ENCODE measurements at places on chromosomes 3 and 15.

DNA sequence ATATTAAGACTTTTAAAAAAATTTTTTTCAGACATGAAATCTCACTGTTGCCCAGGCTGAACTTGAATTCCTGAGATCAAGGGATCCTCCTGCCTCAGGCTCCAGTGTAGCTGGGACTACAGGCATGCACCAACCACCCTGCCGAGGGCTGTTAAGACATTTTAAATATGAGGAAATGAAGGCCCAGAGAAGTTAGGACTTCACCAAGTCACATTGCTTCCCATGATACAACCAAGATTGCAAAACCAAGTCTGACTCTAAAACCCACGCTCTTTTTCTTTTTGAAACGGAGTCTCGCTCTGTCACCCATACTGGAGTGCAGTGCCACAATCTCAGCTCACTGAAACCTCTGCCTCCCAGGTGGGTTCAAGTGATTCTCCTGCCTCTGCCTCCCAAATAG lies 28.0 kb downstream of the PTPN9 start:
- no peak for DNase-seq

GRCh38 chr3:170679190-170679589 lies 93.3 kb upstream of the SLC7A14 start:
- no peak for DNase-seq

DNA sequence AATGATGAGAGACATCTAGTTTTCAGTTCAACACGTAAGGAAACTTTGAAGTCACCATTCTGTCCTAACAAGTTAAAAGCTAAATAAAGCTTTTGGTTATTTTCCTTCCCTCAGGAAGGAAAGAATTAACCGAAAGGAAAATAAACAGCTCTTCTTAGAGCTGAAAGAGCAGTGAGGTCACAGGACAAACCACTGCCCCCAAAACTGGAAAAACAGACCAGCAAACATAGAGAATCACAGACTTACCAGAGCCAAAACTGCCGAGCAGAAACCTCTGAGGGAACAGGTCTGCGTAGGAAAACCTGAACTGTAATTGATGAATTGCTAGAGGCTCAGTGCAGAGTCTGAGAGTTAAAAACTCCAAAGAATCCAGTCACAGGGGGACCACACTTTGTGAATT lies 14.7 kb downstream of the USP50 start:
- no peak for DNase-seq

GRCh38 chr3:137692803-137693431 lies 71.2 kb upstream of the SOX14 start:
- DNase-seq: no peak

GRCh38 chr3:103052236-103052830 lies 617.5 kb downstream of the ZPLD1 start:
- DNase-seq: no peak

GRCh38 chr3:124761935-124762660 lies 31.8 kb downstream of the UMPS start:
- no peak for DNase-seq

GRCh38 chr3:147397155-147397874 lies 9.0 kb downstream of the ZIC4 start:
- no peak for DNase-seq

DNA sequence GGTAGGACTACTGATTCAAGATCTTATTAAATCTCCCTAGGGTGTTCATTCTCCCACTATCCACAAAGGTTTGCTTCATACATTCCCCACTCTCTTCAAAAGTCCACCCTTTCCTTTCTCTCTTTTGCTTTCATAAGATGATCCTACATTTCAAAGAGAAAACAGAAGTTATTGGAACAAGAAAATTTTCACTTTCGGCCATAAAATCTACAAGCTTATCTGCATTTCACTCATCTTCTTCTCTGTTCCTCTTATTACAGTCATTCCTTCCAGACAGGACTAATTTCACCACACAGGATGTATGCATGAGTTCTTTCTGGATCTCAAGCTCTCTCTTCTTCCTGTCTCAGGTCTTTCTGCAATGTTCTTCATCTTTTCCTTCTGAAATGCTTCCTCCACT lies 238.7 kb downstream of the ISL2 start:
- DNase-seq: no peak

GRCh38 chr3:79406175-79406574 lies 361.6 kb downstream of the ROBO1 start:
- no peak for DNase-seq

- peak; percentile 97 for DNase-seq
These were observed 132.6 kb upstream of the HES1 start for GRCh38 chr3:194003114-194004057.

DNA sequence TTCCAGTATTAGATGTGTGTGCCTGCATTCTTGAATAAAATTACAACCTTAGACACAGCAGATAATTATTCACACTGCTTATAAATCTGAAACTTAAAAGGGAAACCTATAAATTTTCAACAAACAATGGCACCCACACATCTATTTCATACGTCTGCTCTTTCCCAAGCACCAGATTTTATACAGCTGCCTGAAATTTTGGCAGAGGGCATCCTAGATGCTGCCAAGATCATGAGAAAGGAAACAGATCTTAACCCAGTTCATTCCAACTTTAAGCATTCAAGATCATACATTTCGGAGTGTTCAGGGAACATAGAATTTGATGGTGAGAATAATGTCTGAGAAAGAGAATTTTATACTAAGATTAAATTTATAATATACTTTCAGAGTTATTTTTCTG lies 53.1 kb downstream of the CLDN1 start:
- peak; percentile 51 for DNase-seq

DNA sequence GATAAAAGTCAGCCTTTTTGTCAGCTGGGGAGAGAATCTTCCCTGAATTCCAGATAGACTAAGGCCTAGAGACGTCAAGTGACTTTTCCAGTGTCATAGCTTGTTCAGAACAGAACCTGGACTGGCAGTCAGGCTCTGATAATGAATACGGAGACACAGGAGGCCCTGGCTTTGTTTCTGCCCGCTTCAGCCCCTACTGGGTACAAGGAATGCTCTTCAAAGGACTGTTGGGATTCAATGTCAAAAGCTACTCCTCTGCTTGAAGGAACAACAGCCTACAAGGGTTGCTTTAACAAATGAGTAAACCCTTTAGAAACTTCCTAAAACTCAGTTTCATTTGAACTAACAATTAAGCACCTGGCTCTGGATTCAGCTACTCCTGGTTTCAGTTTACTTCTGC lies 412.3 kb downstream of the OXSM start:
- DNase-seq: no peak

GRCh38 chr3:154614601-154615000 lies 184.6 kb upstream of the GPR149 start:
- DNase-seq: no peak

- DNase-seq: no peak
These were observed 144.4 kb upstream of the NR2F2 start for GRCh38 chr15:96186105-96186504.

DNA sequence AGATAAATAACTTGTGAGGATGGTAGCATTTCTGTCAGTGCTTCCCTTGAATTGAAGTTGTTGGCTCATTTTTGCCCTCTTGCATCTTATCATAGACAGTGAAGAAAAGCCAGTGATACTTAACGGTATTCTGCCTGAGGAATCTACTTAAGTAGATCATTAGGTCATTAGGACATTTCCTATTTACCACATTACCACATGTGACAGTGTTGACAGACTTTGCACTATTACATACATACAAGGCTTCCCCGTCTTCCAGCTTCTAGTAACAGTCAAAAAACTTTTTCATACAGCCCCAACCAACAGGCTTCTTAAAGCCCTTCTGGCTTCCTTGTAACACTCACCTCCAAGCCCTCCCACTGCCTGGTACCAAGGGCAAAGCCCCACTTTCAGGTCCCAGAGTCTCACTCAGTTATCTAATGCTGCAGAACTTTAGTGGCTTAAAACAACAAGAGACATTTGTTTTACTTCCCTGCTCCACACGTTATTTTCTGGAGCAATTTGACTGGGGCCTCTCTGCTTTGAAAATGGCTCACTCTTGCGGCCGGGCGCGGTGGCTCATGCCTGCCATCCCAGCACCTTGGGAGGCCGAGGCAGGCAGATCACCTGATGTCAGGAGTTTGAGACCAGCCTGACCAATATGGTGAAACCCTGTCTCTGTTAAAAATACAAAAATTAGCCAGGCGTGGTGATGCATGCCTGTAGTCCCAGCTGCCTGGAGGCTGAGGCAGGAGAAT lies 40.0 kb downstream of the ASB7 start:
- no peak for DNase-seq

DNA sequence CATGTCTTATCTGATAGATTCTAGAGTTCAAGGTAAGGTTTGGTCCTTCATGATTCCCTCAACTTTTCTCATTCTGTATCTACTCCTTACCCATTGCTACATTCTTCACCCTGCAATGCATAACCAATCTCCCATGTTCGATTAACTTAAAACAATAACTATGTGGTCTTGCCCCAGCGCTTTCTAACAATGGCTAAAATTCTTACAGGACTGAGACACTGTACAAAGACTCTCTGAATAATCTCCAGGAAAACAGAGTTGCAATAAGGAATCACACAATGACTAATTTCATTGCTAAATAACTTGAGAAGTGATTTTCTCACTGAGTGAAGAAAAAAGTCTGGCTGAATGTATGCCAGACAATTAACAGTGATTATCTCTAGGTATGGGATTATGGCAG lies 69.6 kb upstream of the FAM174B start:
- peak; percentile 35 for DNase-seq

- no peak for DNase-seq
These were observed 28.4 kb downstream of the TFRC start for GRCh38 chr3:196053487-196053886.

DNA sequence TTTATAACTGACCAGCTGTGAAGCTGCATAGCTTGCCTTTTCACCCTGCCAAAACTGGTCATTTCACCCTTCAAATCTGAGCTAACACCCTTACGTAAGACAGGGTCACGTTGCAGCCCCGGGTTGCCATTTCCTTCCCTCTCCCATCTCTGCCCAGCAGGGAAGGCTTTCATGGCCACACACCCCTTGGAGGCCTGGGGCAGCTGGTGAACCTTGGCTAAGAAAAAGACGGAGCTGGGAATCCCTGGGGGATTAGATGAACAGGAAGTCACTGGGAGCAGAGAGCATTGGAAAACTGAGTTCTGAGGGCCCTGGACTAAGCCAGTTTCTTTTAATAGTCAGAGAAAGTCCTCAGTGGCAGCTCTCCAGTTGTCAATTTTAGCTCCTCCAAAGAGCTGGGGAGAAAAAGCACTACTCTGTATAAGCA lies 67.8 kb downstream of the TTC23 start:
- peak; percentile 33 for DNase-seq

DNA sequence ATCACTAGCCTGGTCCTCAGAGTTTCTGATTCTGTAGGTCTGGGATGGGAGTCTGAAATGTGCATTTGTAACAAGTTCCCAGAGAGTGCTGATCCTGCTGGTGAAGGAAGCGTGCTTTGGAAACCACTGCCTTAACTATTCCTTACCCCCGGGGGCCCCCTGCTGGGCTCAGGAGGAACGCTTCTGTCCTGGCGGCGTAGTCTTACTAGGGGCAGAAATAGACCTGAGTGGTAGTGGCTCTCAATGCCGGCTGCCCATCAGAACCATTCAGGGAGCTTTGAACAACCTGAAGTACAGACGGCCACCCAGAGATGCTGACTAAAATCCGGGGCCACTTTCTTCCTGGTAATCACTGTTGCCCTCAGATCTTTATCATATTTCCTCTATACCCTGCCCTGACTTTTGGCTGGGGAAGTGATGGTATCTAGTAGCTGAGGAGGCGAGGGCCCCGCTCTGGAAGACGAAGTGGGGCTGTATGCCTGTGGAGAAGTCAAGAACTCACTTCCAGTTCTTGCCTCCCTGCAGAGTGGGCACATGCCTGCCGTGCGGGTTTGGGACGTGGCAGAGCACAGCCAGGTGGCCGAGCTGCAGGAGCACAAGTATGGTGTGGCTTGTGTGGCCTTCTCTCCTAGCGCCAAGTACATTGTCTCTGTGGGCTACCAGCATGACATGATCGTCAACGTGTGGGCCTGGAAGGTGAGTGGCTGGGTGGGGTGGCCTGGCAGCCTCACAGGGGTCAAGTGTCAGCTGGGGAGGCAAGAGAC lies 16.3 kb upstream of the JMJD7 start:
- DNase-seq: peak; percentile 90

DNA sequence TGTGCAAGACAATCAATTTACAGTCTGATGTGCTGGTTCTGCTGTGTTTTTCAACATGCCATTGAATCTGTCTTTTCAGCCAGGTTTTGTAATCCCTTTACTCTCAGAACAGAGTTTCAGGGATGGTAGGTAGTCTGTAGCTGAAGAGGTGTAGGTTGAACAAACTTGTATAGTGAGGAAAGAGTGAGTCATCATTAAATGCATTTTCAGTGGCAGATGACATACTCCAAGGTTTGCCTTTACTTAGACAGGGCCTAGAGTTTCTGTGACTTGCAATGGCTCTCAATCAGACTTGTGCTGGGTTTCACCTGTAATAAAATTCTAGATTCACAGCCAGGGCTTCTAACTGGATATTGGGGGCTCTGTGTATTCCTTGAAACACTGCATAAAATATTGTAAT lies 94.6 kb downstream of the CYP19A1 start:
- DNase-seq: peak; percentile 35

DNA sequence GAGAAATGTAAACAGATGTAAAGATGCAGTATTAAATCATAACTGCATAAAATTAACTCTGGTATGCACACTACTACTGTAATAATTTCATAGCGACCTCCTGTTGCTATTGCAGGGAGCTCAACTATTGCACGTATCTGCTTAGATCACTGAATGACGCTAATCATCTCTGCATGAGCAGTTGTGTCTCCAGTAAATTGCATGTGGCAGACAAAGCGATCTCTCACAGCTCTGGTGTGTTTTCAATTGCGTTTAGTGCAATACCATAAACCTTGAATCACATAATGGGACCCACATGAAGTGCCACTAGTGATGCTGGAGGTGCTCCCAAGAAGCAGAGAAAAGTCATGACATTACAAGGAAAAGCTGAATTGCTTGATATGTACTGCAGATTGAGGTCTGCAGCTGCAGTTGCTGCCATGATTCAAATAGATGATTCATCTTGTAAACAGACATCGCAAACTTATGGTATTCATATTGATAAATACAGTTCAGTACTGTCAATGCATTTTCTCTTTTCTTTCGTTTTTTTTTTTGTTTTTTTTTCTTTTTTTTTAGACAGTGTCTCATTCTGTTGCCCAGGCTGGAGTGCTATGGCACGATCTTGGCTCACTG lies 30.2 kb upstream of the LCTL start:
- peak; percentile 22 for DNase-seq

GRCh38 chr3:12239301-12239700 lies 49.6 kb upstream of the PPARG start:
- no peak for DNase-seq

- DNase-seq: no peak
These were observed 10.6 kb downstream of the HCN4 start for GRCh38 chr15:73357999-73358665.
